ENCODE measurements at places on chromosomes 13 and 19.

DNA sequence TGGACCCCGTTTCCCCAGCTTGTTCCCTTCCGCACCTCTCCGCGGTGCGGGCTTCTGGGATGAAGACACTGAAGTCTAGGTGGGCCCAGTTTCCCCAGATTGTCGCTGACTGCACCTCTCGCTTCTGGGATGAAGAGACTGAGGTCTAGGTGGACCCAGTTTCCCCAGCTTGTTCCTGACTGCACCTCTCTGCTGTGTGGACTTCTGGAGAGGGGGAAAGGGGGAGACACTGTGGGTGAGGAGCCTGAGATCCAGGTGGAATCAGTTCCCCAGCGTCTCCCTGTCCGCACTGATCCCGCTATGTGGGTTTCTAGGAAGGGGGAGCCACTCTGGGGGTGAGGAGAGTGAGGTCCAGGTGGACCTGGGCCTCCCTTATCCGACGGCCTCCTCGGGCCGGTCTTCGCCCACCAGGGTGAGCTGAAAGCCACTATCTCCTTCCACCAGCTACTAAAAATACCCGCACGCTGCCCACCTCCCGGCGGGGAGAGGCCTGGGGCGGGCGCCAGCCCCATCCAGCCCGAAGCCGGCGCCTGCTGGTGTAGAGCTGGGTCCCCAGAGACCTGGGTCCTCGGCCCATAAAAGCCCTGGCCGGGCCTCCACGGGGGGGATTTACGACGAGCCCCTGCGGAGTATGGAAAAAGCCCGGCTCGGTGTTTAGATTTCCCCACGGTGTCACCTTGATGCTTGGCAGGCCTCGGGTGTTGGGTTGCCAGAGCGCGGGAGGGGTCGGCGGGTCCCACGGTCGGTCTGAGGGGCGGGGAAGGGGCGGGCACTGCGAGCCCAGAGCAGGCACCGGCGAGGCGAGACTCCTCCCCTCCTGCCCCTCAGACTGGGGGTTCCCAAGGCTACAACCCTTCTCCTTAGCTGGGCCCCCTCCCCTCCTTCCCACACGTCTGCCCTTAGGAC lies 10.6 kb downstream of the FUT6 start:
- no peak for DNase-seq

- no peak for DNase-seq
Measured at GRCh38 chr19:5037936-5038335, 69.0 kb downstream of the KDM4B start.

- DNase-seq, result no peak
Measured at GRCh38 chr19:47444388-47444821, 25.1 kb upstream of the MEIS3 start.

GRCh38 chr19:13957051-13957450 lies 4.7 kb downstream of the DCAF15 start:
- no peak for DNase-seq

DNA sequence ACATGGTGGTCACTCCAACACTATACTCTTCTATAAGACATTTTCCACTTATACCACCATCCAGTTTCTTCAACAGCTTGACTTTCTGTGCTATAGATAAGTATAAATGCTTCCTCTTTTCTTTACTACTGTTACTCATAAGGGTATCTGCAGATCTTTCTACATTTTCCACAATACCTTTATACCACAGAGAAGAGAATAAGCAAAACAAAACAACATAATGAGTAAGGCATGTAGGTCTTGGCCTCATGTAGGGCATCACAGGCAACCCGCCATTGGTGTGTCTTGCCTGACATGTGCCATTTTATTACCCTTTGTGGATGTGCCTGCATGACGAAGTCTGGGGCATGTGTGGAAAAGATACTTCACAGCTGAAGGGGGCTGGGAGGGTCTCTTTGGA lies 265.3 kb upstream of the STARD13 start:
- no peak for DNase-seq

DNA sequence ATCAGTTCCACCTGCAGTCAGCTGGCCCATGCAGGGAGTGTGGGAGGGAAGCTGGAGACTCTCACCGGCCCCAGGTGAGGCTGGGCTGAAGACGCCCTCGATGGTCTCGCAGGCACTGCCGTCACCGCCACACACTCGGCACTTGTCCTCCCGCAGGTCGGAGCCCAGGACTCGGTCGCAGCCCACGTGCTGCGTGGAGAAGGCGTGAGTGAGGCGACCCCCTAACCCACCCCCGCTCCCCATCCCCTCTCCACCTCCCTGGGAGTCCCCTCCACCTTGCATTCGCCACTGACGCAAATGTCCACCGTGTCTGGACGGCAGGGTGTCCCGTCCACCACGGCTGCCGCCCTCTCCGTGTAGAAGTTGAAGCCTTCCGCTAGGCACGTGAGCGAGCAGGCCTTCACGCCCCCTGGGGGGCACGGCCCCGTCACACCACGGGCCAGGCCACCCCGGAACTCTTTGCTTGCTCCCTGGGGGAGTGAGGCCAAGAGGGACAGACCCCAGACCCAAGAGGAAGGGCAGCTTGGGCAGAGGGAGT lies 12.0 kb upstream of the MYO1F start:
- DNase-seq, result no peak

DNA sequence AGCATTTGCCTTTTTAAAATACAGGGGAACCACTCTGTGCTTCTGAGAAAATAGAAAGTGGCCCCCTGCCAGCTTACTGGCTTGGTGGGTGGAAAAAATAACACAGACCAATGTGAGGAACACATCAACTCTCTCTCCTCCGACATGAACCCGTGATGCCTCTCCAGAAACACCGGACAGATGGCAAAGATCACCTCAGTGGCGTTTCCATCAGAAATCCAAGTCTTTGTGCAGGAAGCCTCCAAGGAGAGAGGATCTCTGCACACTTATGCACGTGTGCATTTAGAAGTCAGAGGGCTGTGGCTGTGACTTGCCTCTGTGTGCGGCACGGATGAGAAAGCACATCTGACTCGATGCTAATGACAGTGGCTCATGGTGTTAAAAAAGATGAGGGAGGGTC lies 112.3 kb upstream of the KLF12 start:
- DNase-seq, result no peak

- no peak for DNase-seq
Measured at GRCh38 chr13:32426191-32426989, 1.5 kb downstream of the N4BP2L1 start.

DNA sequence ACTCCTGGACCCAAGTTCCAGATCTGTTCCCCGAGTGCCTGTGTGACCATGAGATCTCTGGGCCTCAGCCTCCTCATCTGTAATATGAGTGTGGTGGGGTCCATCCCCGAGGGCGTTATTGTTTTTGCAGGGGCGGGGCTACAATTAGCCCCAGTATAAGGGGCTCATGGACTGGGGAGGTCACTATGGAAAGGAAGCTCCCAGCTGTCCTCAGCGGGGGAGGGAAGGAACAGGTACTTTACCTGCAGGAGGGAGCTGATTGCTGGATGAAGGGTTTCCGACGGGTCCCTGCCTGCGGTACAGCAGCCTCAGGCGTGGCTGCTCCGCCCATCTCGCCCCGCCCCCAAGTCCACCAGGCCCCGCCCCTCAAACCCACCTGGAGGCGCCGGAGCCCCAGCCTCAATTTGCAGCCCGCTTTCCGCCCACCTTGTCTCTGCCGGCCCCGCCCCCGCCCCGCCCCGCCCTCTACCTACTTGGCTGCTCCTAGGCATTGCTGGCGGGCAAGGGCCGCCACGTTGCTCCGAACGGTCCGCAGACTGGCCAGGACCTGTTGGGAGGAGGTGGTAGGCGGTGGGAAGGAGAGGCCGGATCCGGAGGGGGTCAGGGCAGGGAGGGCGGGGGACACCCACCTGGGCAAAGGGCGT lies 5.5 kb downstream of the PDE4C start:
- no peak for DNase-seq

- peak; percentile 81 for DNase-seq
Measured at GRCh38 chr19:13840305-13841085, 36.4 kb upstream of the NANOS3 start.

GRCh38 chr19:45145270-45146189 lies 15.3 kb downstream of the NKPD1 start:
- no peak for DNase-seq

- DNase-seq, result peak; percentile 81
Measured at GRCh38 chr19:41785653-41786052, 10.7 kb upstream of the CEACAM3 start.

- no peak for DNase-seq
Measured at GRCh38 chr13:93270769-93271742, 44.4 kb downstream of the GPC6 start.

- DNase-seq, result no peak
Measured at GRCh38 chr13:60482012-60482411, 85.0 kb downstream of the TDRD3 start.

DNA sequence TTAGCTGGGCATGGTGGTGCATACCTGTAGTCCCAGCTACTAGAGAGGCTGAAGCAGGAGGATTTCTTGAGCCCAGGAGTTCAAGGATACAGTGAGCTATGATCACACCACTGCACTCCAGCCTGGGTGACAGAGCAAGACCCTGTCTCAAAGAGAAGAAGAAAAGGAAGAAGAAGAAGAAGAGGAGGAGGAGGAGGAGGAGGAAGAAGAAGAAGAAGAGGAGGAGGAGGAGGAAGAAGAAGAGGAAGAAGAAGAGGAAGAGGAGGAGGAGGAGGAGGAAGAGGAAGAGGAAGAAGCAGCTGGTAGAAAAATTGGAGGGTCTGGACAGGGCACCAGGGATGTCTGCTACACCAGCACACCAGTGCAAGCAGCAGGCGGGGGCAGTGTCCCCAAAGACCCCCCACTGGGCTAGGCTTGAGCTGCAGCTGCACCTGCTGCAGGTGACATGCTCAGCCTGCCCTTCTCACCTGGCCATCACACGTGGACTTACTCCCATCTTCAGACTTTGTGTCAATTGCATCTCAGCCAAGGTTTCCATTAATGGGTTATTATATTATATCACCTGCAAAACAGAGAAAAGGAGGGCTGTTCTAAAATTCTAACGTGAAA lies 180.9 kb upstream of the ZNF507 start:
- DNase-seq, result no peak

- no peak for DNase-seq
Measured at GRCh38 chr13:86608701-86609100, 809.5 kb upstream of the SLITRK6 start.

DNA sequence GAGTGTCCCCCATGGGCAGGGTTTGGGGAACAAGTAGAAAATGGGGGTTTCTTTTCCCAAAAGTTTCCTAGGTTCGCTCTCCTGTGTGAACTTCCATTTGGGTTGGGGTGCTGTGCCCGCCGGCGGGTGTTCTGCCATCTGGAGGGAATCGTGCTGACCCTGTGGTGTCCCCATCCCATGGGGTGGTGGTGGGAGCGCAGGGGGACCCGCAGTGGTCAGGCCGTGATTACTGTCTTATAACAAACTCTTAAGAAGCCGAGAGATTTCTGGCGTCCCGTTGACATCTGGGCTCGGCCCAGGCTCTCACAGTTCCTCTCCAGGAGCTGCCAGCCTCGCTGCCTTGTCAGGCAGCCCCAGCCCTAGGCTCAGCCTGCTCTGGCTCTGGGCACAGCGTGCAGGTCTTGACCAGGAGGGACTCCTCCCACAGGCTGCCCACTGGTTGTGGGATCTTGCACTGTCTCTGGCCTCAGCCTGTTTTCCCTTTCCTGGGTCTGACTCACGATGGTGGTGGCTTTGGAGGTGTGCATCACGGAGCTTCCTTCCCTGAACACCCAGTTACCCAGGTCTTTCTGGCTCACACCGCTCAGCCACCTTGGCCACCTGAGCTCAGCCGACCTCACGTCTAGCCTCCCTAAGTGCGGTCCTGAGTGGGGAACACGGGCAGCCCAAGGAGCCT lies 34.5 kb downstream of the PLEKHJ1 start:
- no peak for DNase-seq

- DNase-seq, result no peak
Measured at GRCh38 chr19:47350630-47351029, 1.5 kb downstream of the DHX34 start.

GRCh38 chr19:16098416-16098768 lies 13.3 kb upstream of the RAB8A start:
- no peak for DNase-seq

DNA sequence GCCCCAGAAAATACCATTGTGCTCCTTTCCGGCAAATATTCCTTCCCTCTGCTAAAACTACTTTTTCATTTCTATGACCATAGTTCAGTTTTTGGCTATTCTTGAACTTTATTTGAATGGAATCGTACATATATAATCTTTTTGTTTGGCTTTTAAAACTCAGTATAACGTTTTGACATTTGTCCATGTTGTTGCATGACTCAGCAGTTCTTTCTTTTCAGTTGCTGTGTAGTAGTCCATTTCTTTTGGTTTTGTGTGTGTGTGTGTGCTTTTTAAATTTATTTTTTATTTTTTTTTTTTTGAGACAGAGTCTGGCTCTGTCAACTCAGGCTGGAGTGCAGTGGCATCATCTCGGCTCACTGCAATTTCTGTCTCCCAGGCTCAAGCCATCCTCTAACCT lies 35.0 kb downstream of the ITM2B start:
- no peak for DNase-seq

- no peak for DNase-seq
Measured at GRCh38 chr13:20024702-20025101, 66.2 kb downstream of the ZMYM2 start.

- peak; percentile 76 for DNase-seq
Measured at GRCh38 chr19:1065606-1066109, 1.3 kb upstream of the ARHGAP45 start.

DNA sequence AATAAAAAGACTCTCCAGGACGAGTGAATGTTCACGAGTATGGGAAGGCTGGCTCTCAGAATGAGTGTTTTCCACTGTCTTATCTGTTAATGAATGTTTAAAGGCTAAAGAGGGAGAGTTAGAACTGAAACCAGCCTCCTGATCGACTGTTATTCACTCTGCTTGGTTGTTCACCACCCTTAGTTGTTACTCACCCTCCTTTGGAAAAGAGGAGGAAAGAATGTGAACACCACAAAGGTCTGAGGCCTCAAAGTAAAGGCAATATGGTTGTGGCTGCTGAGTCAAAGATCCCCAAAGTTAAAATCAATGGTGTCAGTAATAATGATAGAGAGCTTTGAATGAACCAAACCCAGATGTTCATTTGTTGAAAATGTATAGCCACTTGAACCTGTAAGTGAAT lies 1793.2 kb upstream of the PCDH20 start:
- no peak for DNase-seq

GRCh38 chr19:41376241-41376997 lies at the start of gene TMEM91:
Gene TMEM91 (plus strand): TSS chr19:41376533. CDS start chr19:41378310, 1,777 bp downstream.
- peak; percentile 75 for DNase-seq

DNA sequence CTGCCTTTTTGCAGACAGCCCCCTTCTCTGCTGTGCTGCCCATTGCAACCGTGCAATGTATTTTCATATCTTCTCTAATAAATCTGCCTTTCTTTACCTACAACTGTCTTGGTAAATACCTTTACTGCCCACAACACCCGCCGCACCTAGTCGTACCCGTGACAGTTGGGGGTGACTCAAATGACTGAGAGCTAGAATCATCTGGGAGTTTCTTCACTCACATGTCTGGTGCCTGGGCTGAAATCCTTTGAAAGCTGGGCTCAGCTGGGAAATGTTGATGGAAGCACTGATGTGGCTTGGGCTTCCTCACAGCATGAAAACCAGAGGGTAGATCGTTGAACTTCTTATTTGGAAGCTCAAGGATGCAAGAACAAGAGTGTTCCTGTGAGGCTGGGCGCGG lies 2.8 kb upstream of the PNMA8A start:
- no peak for DNase-seq

DNA sequence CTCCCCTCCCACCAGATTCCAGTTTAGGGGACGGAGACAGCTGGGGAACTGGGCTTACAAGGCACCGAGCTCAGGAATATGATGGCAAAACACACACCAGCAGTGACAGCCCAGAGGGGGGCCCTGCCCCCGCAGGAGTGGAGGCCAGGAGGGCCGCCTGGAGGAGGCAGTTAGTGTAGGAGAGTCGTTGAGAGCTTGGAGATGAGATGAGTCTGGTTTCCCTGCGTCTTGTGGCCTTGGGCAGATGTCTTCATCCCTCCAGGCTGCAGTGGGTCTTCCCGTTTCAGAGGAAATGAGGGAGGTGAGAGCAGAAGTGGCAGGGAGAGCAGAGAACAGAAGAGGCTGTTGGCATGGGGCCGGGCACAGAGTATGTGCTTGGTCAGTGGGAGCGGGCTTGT lies 4.9 kb downstream of the CELF5 start:
- no peak for DNase-seq
